NCI-H1436 treated with DMSO at 0.1 percent for 48 hours (cell line): ENCODE measurements at places on chromosomes 4 and X.

DNA sequence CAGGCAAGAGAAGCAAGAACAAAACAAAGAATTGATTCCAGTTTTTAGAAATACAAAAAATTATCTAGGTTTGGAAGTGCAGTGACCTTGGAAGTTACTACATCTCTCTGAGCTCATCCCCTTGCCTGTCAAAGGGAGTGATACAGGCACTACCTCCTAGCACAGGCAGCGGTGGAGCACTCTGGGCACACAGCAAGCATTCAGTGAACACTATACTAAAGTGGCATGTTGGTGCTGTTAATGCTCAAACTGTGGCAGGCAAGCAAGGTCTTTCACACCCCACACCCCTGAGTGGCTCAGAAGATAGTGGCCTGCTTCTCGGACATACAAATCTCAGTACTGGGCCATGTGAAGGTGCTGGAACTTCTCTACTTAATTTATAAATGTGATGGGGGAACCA is 51.2 kb downstream of the DRD5 start:
- no peak for DNase-seq

- DNase-seq = no peak
These were observed 13.0 kb downstream of the PPP1R3F start for GRCh38 chrX:49282647-49283011.

DNA sequence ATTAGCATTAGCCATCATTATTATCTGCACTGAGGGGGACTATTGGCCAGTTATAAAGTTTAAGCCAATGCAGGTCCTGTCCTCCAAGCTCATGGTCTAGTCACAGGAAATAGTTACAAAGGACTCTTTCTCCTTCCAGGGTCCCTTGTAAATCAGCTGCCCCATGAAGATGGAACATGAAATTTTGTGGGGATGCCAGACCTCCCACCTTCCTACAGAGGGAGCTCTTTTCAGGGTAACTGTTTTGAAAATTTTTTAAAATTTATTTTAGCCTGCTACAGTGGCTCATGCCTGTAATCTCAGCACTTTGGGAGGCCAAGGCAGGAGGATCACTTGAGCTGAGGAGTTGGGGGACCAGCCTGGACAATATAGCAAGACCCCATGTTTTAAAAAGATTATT is 124.4 kb upstream of the SLC34A2 start:
- DNase-seq = no peak

- no peak for DNase-seq
These were observed 45.9 kb upstream of the CDKN2AIP start for GRCh38 chr4:183398298-183399125.

- no peak for DNase-seq
These were observed 1950.0 kb upstream of the IGFBP7 start for GRCh38 chr4:59060002-59060846.

GRCh38 chrX:7316887-7317286 is 168.9 kb upstream of the PUDP start:
- no peak for DNase-seq

GRCh38 chr4:146243141-146243882 is 29.0 kb downstream of the REELD1 start:
- no peak for DNase-seq

DNA sequence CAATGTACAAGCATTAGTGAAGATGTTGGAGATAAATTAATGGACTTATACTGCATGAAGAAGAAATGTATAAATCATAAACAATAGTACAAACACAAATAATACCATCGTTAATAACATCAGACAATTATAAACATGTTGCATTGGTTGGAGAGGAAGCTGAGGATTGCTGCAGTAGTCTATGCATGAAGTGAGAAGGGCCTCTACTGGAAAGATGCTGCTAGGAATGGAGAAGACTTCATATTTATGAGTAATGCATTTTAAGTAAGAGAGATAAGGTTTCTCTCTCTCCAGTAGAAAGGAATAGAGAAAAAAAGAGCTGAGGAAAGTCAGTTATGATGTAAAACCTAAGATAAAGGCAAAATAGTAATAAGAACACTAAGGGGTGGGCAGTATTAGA is 247.8 kb downstream of the GRID2 start:
- no peak for DNase-seq

DNA sequence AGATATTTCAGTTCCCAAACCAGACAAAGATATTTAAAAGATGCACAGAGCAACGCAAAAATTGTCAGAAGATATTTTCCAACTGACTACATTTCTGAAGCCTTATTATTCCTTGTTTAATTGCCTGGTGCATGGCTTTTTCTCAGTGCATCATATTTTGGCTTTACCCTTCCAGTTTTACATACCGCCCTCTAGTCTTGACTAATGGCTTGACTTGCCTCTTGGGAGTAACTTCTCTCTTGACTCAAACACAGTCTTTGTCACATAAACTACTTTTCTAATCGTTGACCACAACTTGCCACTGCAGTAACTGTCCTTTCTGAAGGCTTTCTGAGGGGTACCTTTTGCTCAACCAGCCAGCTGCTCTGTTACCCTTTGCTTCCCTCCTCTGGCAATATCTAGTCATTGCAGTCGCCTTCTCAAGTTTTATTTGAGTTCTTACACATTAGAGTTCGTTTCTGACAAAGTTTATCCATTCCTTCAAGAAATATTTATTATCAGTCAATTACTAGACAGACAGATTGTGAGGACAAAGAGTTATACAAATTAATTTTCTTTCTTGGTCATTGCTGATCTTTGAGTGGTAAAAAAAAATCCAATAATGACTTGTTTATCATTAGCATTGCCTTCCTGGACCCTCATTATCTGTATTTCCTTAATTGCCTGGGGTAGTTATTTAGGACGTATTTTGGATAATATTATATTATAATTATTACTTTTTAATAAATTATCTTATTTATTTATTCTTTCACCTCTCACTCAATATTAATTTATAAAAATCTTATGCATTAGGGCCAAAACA is 506.9 kb upstream of the PCDH10 start:
- peak; percentile 13 for DNase-seq

GRCh38 chr4:133390198-133390855 is 241.2 kb downstream of the PCDH10 start:
- no peak for DNase-seq

GRCh38 chrX:123489011-123489410 is 243.8 kb downstream of the THOC2 start:
- DNase-seq = no peak

- DNase-seq = no peak
These were observed 23.5 kb downstream of the INTS6L start for GRCh38 chrX:135543924-135544323.

DNA sequence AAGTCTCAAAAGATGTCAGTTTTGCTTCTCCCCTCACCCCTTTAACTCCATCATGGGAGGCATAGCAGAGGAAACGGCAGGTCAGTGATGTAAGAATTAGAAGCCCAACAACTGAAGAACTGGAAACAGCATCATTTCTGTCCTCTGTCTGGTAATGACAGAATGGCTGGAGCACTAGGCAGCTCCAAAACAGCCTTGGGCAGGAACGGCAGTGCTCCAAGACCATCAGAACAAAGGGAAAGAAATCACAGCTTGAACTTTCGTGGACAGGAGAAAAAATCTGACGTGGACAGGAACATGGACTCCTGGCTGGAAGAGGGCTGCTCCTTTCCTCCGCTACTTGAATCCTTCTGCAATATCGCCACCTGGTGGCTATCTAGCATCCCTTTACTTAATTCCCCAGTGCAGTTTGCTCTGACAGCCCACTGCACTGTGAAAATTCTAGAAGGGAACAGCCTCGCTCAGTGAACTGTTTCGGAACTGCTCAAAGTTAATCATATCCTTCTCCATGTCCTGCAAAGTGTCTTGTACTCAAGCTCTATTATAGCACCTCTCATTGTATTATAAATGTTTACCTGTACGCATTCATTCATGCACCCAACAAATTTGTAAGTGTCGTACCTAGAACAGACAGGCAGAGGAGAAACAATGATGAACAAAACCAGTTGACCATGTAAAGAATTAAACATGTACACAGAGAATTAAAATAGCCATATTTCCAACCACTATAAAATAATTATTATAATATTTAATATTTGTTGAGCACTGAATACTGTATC is 20.4 kb downstream of the SLC25A53 start:
- DNase-seq = peak; percentile 51

GRCh38 chr4:1035510-1035909 is 24.1 kb downstream of the FGFRL1 start:
- no peak for DNase-seq

- no peak for DNase-seq
These were observed 30.7 kb downstream of the SERPINA7 start for GRCh38 chrX:106007815-106008214.

DNA sequence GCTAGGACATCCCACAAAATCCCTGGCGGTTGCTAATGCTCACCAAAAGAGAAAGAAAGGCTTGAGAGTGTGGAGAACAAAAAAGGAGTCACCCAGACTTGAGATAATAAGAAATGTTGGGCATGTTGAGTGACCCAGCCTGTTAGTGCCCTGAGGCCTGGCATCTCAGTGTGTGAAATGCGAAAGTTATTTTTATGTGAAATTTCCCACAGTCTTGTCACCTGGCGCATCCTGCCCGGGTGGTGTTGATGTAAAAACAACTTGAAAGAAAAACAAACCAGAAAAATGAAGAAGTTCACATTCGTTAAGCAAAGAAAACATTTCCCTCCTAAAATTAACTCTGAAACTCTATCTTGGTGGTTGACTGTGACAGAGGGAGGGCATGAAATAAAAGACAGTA is 495.2 kb downstream of the MID1IP1 start:
- DNase-seq = no peak

GRCh38 chr4:75881476-75881875 is 20.8 kb downstream of the PPEF2 start:
- no peak for DNase-seq

DNA sequence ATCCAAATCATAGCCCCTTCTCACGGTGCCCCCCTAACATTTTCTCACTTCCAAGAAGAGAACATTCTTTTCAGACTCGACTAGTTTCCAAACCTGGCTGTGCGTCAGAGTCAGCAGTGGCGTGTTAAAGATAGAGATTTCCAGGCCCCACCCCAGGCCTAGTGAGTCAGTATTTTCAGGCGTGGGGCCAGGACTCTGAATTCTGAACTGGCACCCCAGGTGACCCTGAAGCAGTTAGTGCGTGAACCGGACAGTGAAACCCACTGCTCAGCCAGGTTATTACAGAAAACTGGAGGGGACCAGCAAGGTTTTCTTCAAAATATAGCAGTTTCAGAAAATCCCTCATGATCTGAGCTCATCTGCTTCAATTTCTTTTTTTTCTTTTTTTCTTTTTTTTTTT is 35.0 kb upstream of the BCOR start:
- no peak for DNase-seq

- no peak for DNase-seq
These were observed 301.2 kb downstream of the IL1RAPL1 start for GRCh38 chrX:28888416-28888815.

GRCh38 chr4:96767815-96768480 is 928.1 kb downstream of the PDHA2 start:
- no peak for DNase-seq

DNA sequence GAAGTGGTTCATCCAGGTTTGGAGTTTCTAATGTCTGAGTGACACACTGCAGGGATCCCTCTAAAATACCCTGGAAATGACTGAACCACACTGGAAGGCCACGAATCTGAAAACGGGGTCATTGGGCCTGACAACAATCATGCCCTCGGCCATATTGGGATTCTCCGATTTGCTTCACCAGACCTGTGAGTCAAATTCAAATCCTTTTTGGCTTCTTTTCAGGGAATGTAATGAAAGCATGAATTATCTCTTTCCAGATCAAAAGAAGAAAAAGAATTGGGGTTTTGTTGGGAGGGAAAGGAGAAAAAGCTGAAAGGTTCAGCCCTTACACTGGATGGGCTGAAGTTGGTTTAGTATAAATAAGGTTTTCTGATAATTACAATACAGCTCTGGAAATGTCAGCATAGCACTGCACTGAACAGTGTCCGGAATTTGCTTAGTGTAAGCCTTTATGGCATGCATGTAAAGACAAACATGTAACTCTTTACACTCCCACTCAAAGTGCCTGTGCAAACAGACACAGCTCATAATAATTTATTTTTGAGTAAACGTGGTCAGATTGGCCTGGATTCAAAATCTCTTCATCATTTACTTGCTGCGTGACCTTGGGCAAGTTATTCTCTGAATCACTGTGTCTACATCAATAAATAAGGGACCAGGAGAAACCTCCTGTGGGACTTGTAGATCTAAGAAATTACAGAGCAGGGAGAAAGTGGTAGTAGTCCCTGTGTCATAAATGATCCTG is 21.4 kb downstream of the CT47C1 start:
- DNase-seq = no peak

DNA sequence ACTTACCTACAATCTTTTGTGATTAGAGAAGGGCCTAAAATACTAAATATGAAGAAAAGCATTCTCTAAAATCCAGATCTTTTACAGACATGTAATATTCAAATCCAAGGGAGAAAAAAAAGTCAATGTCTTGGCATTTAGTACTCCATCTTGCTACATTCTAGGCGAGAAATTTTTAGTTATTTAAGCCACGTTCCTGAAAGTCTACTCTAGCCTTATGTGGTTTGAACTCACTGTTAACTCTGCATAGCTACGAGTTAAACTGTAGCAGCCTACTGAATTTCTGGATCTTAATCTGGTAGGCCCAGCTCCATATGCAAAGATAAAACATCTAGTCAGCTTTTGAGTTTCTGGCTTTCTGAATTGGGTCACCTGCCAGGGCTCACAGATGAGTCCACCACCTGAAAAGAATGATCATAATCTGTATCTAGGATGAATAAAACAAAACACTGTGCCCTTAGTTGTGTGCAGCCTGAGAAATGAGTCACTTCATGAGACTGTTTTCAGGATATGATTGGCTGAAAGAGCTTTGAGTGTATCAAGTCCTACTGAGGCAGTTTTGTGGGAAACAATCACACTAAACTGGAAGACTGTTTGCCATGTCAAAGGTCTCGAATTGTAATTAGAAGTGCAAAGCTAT is 3.2 kb upstream of the NEK1 start:
- no peak for DNase-seq

DNA sequence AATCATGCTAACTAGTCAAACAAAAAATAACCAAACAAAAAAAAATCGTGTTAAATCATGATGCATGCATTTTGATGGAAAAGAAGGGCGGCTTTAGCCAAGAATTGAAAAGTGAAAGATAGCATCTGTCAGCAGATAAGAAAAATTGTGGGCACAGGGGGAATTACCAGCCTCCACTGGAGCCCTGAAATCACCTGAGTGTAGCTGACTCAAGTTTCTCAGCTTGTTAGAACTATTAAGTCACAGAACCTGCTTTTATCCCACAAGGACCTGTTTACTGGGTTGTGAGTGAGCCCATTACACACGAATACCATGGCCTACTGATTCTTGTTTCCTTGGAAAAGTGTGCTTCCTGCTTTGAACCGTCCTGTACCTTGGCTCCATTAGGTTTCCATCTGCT is 85.2 kb downstream of the COX18 start:
- no peak for DNase-seq

- no peak for DNase-seq
These were observed 215.8 kb upstream of the SFRP2 start for GRCh38 chr4:154004507-154005170.

- no peak for DNase-seq
These were observed 93.2 kb upstream of the ATP8A1 start for GRCh38 chr4:42750091-42750490.

DNA sequence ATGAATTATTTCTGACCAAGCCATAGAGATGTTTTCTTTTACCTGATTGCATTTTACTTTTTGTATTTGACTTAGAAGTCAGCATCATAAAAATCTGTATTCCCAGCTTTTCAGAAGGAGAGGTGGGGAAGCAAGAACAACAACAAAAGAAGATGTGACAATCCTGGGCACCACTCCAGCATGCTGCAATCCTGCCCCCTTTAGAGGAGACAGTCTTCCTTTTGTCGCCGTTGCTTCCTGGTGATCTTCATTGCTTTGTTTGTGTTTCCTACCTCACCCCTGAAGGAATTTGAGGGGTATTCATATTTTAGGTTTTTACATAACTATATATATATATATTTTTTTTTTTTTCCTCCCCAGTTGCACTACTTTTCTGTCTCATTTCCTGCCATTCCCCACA is 3.7 kb downstream of the QRFPR start:
- DNase-seq = no peak
